ENCODE measurements at places on chromosomes 3 and 15.

GRCh38 chr3:159953325-159954085 lies 35.1 kb upstream of the IL12A start:
- no peak for DNase-seq

GRCh38 chr15:91049378-91050127 lies 27.2 kb upstream of the VPS33B start:
- peak; percentile 76 for DNase-seq

DNA sequence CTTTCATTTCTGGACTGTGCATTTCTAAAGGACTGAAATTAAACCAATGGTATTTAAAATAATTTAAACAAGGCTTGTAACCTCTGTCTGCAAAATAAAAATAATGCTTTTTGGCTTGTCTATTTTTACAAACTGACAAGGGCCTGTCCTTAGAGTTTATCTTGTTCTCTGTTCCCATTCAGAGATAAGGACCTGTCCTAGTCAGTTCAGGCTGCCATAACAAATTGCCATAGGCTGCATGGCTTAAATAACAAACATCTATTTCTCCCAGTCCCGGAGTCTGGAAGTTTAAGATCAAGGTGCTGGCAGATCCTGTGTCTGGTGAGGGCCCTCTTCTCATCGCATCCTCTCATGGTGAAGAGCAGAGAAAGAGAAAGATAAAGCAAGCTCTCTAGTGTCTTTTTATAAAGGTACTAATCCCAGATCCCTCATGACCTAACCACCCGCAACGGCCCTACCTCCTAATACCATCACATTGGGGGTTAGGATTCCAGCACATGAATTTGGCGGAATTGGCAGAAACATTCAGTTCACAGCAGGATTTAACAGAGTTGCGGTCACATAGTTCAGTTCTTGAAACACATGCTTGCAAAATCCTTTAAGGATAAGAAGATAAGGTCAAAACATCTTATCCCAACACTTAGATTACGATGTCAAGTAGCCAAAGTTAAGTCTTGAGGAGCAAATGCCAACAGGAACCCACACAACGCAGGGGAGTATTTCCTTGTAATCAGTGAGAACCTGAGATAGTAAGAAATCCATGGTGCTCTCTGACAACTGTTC lies 17.8 kb downstream of the KBTBD8 start:
- DNase-seq: no peak

DNA sequence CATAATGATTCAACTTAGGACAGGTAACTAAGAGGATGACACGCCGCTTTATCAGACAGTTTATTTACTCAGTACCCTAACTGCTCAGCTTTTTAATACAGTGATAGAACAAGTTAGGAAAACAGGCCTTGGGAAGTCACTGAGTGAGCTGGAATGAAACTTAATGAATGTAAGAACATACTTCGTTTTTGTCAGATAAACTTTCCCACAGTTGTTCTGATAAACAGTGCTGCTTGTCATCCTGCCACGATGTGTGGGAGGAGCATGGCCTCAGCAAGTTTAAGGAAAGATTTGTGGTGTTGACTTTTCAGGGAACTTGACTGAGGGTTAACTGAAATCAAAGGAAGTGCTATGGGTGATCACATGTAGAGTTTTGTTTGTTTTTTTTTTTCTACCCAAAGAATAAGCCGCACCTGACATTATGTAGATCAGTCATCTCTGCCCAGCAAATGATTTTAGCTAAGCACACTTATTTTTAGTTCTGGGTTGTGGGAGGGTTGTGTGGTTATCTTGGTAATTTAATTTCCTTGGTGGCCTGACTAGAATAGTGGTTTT lies 5.6 kb upstream of the P2RY14 start:
- no peak for DNase-seq

DNA sequence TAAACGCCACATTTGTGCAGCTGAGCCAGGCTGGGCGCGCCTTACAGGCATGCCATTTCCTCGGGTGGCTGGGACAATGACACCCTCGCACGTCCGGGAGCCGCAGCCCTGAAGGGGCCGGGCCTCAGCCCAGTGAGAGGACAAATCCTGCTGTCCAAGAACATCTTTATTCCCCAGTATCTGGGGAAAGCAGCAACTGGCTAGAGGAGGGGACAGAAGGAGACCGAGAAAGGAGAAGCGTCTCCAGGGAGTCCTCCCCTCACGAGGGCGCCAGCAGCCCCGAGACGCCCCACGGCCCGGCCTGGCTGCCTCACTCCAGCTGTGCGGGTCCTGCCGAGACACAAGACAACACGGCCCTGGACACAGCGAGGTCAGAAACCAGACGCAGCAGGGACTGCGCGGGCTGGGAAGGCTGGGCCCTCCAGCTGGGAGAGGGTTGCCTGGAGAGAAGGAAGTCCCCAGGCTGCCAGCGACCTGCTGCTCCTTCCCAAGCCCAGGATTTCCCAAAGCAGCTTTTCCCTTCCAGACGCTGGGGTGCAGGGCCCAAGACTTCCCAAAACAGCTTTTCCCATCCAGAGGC lies 130.2 kb downstream of the CHSY1 start:
- peak; percentile 42 for DNase-seq

DNA sequence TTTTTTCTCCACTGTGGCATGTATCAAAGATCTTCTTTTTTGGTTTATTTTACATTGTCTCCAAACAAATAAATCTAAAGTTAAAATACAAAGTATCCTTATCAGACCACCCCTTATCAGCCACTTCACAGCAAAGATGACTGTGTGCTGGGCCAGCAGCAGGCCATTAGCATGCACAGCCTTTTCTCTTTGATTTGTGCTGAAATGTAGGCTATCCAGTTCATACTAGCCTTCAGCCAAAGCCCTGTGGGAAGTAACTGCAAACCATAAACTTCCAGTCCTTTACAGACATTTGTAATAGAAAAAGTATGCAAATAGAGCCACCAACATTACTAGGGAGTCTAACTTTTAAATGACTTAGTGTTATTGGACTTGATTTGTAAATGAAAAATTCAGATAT lies 816.3 kb downstream of the FHIT start:
- DNase-seq: no peak

GRCh38 chr3:2995195-2995594 lies 115.0 kb downstream of the IL5RA start:
- DNase-seq: no peak

DNA sequence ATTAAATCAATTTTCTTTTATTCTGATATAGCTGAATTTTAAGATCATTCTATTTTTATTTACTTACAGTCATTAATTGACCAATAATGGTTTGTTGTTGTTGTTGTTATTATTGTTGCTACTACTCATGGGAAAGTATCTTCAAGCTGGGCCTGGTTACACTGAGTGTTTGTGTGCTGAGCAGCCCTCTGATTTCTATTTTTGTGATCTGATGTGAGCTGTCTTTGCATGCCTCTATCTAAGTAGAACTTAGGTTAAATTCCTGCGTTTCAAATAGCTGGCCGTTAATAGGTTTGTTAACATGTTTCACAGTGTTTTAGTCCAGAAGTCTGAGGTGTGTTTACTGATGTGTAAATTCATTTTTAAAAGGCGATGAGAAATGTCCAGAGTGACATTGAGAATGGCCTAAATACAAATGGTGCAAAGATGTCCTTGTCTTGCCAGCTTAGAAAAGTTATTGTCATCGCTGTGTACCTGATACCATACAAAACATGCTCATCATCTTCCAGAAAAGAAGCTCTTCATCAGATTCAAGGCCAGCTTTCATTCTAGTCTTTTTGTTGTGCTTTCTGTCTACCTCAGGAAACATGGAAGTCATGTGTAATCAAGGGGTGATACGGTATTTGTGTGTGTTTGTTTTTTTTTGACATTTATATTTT lies 15.8 kb downstream of the ARIH2 start:
- DNase-seq: no peak

GRCh38 chr3:2274526-2274925 lies 175.9 kb downstream of the CNTN4 start:
- no peak for DNase-seq

- DNase-seq: no peak
These were observed 274.7 kb downstream of the RPLP1 start for GRCh38 chr15:69727121-69727924.

GRCh38 chr3:177196456-177197040 lies 734 bp downstream of the TBL1XR1 start:
- peak; percentile 62 for DNase-seq

DNA sequence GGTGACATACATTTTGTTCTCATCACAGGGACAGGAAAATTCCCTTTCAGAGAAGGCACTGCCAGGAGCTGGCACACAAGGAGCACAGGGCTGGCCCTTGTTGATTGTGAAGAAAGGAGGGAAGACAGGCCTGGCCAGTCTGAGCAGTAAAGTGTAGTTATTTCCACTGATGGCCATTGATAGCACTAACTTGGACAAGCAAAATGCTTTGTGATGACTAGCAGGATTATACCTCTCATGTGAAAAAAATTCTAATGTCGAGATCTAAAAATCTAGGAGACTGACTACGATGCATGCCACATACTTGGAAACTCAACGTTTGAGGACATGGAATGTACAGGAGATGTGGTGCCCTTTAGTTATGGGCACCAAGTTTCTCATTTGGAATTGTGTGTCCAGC lies 54.3 kb upstream of the ST8SIA2 start:
- no peak for DNase-seq

- DNase-seq: no peak
These were observed 233.5 kb upstream of the PROK2 start for GRCh38 chr3:72018343-72018984.

DNA sequence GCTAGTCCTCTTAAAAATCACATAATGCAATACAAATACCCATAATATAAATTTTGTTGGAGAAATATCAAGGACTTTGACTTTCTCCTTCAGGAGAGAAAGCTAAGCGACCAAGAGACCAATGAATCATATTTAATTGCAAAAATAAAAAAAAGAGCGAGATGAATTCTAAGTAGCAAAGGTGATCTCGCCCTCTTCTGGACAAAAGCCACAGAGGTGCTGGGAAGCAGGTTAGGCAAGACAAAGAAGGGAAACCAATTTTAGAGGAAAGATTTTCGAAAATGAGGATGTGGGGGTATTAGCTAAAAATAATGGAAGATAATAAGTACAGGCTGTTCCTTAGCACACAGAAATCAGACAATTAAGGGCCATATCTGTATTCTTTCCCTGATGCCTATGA lies 111.4 kb upstream of the PLAAT1 start:
- no peak for DNase-seq

DNA sequence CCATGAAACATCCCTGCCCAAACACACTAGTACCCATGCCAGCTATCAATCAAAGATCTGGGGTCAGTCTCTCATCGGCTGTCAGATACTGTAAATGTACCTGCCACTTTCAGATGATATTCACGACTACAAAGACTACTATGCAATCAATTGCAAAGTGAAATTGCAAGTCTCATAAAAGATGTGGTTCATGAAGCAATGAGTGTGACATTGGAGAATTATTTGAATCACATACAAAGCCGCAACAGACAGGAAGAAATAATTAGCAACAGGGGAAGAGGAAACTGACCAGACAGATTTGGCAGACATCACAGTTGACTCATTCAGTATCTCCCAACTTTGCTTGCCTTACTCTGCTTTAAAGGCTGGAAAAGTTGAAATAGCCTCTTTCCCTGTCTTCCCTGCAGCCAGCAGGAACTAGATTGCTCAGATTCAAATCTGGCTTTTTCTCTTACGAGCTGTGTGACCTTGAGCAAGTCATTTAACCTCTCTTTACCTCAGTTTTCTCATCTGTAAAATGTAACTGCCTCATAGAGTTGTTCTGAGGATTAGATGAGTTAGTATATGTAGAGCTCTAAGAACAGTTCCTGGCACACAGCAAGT lies 95.7 kb upstream of the C3orf80 start:
- DNase-seq: no peak

Data from CD4-positive, alpha-beta T cell treated with Interleukin-10 for 1 hour (primary cell).